Substantia nigra (tissue), 51 donors: ENCODE measurements at places on chromosomes 12 and 14.

- DNase-seq = no peak
Measured at GRCh38 chr12:14841761-14842160, 1.6 kb downstream of the ART4 start.

DNA sequence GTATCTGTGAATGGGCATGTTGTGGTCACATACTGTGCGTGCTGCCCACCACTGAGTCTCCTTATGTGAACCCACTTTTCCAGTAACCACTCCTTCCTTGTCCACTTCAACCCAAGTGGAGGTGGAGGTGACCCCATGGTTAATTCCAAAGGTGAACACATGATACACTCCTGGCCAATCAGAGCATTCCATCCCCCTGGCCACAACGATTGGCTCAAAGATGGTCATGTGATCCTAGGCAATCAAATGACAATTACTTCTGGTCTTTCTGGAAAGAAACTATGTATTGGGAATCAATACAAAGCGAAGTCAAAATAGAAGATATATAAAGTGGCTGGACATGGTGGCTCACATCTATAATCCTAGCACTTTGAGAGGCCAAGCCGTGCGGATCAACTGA, 20.2 kb upstream of the CCDC60 start:
- no peak for DNase-seq

GRCh38 chr12:72622556-72622955, 350.4 kb downstream of the TRHDE start:
- no peak for DNase-seq

GRCh38 chr14:28785096-28785952, 18.7 kb downstream of the FOXG1 start:
- DNase-seq = no peak

GRCh38 chr12:12010277-12011039, 60.3 kb upstream of the BCL2L14 start:
- DNase-seq = no peak
